ENCODE measurements at places on chromosomes 6 and 20. TPM values are rescaled to one million over a fixed set of nuclear protein-coding genes. Genes with fewer than 3 reads are reported as not detected.

DNA sequence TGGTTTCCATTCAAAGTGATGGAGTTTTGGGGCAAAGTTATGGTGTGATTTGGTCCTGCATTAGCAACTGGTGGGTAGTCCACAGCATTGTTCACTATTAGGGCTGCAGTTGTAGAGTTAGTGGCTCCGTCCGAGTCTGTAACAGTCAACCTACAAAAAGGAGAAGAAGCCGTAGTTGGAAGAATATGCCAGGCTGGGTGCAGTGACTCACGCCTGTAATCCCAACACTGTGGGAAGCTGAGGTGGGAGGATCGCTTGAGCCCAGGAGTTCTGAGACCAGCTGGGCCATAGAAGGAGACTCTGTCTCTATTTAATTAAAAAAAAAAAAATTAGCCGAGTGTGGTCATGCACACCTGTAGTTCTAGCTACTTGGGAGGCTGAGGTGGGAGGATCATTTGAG lies 69.5 kb downstream of the KIAA0319 start:
- no peak overlapping the region for H3K27ac ChIP-seq
- no peaks in the 10 kb centered on the region for H3K4me1 ChIP-seq
- no peak overlapping the region for H3K4me3 ChIP-seq
- H3K36me3 ChIP-seq = no peaks in the 10 kb centered on the region

GRCh38 chr6:166277018-166277417 lies 31.2 kb downstream of the PRR18 start:
- no peaks in the 10 kb centered on the region for H3K36me3 ChIP-seq
- H3K4me1 ChIP-seq = peaks cover 38% of the 10 kb centered on the region
- no peaks in the 10 kb centered on the region for H3K27me3 ChIP-seq

GRCh38 chr20:19789009-19789408 lies 31.0 kb downstream of the RIN2 start:
- H3K4me1 ChIP-seq = no peaks in the 10 kb centered on the region
- no peak overlapping the region for H3K27ac ChIP-seq
- no peak for DNase-seq
- no peak overlapping the region for H3K4me3 ChIP-seq

CRISP2 gene
- not detected for polyA plus RNA-seq

SNAP25 gene
- not detected for polyA plus RNA-seq

GRCh38 chr20:62896526-62896925 lies 29.8 kb downstream of the DIDO1 start:
- peaks cover 25% of the 10 kb centered on the region for H3K4me1 ChIP-seq
- peaks cover 22% of the 10 kb centered on the region for H3K36me3 ChIP-seq
- H3K27me3 ChIP-seq = no peaks in the 10 kb centered on the region
- H3K27ac ChIP-seq = no peak overlapping the region
- no peak overlapping the region for H3K4me3 ChIP-seq

KCNB1 gene
- not detected for polyA plus RNA-seq

OARD1 gene
- polyA plus RNA-seq = 63.5 TPM

SLC26A8 gene
- 0.95 TPM for polyA plus RNA-seq

MCHR2 gene
- not detected for polyA plus RNA-seq

DDX27 gene
- 74.9 TPM for polyA plus RNA-seq

DNA sequence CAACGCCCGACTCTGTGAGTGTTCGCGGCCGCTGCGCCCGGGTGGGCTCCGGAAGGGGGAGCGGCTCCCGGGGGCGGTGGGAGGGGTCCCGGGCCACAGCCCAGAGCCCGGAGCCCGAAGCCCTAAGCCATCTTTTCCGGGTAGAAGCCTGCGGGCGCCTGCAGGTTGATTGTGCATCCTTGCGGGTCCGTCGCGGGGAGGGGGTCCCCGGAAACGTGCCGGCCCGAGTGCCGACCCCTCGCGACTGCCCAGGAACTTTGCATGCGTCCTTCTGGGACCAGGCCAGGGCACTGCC lies 413 bp downstream of the PTPRA start:
- H3K4me3 ChIP-seq = peak overlapping the region; percentile 99
- no peaks in the 10 kb centered on the region for H3K36me3 ChIP-seq
- H3K4me1 ChIP-seq = peaks cover 13% of the 10 kb centered on the region
- no peak for DNase-seq

- no peaks in the 10 kb centered on the region for H3K36me3 ChIP-seq
- H3K27me3 ChIP-seq = no peaks in the 10 kb centered on the region
- no peak for DNase-seq
- no peak overlapping the region for H3K27ac ChIP-seq
- no peaks in the 10 kb centered on the region for H3K4me1 ChIP-seq
Observed at GRCh38 chr20:49603209-49603627, 35.3 kb upstream of the PTGIS start.

SMIM29 gene
- polyA plus RNA-seq = 28.1 TPM

DNA sequence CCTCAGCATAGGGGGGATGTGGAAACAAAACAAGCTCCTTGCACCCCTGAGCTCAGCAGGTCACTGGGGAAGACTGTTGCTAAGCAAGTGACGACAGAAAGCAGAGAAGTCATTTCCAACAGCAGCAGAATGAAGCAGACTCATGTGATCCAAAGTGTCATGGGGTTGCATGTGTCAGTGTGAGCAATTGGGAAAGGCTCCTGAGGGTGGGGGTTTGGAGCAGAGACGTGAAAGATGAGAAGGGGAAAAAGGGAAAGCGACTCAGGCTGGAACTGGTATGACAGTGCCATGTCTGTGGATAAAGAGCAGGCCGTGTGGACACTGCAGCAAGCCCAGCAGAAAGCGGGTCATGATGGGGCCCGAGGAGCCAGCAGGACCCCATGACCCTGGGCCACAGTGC lies 363.9 kb downstream of the PREX1 start:
- H3K27me3 ChIP-seq = no peaks in the 10 kb centered on the region
- H3K4me3 ChIP-seq = no peak overlapping the region
- no peaks in the 10 kb centered on the region for H3K36me3 ChIP-seq
- no peak for DNase-seq
- peaks cover 18% of the 10 kb centered on the region for H3K4me1 ChIP-seq
- no peak overlapping the region for H3K27ac ChIP-seq

DNA sequence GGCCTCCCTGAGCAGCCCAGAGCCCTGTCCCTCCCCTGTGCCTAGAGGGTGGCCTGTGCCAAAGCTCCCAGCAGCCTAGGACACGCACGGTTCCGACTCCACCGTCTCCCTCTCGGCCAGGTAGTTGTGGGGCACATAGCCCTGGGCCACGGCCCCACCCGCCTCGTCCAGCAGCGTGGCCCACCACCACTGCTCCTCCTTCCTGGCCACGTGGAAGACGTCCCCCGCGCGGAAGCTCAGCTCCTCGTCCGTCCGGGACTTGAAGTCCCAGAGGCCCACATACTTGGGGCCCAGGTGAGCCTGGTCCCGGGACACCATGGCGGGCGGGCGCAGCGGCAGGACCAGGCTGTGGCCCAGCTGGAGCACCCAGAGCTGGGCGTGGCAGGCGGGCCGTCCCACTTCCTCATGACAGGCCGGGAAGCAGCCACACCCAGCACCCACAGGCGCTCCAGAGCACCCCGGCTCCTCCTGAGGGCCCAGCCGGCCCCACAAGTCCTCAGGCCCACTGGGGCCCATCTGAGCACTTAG lies at the start of gene PTK6:
PTK6 (minus strand) TSS at position 380 of the 528 bp plus-strand sequence; CDS start at position 318, 62 bp downstream.
- H3K27ac ChIP-seq = peak within 1 kb of the TSS; percentile 82
- no peak for DNase-seq
- H3K36me3 ChIP-seq = no peaks in the 10 kb centered on the region
- peaks cover 14% of the 10 kb centered on the region for H3K4me1 ChIP-seq
- no peaks in the 10 kb centered on the region for H3K27me3 ChIP-seq
- peak within 1 kb of the TSS; percentile 63 for H3K4me3 ChIP-seq

GRCh38 chr6:42441697-42442081 lies 10.0 kb downstream of the TRERF1 start:
- no peaks in the 10 kb centered on the region for H3K27me3 ChIP-seq
- no peaks in the 10 kb centered on the region for H3K36me3 ChIP-seq
- DNase-seq = no peak
- H3K27ac ChIP-seq = no peak overlapping the region

GJA1 gene
- 0.06 TPM for polyA plus RNA-seq

- H3K36me3 ChIP-seq = no peaks in the 10 kb centered on the region
- H3K4me3 ChIP-seq = no peak within 1 kb of the TSS
- no peak for DNase-seq
- no peaks in the 10 kb centered on the region for H3K4me1 ChIP-seq
- no peak within 1 kb of the TSS for H3K27ac ChIP-seq
- no peaks in the 10 kb centered on the region for H3K27me3 ChIP-seq
Observed at GRCh38 chr6:42960243-42961019, at the start of gene GNMT. Gene GNMT, plus strand, starts transcription at chr6:42960754. Its CDS starts 14 bp downstream, at chr6:42960768.

GNAS-AS1 gene
- polyA plus RNA-seq = 2.1 TPM

EYS gene
- 0.09 TPM for polyA plus RNA-seq

NTSR1 gene
- not detected for polyA plus RNA-seq

- H3K4me1 ChIP-seq = no peaks in the 10 kb centered on the region
- no peak overlapping the region for H3K27ac ChIP-seq
- no peaks in the 10 kb centered on the region for H3K27me3 ChIP-seq
- H3K4me3 ChIP-seq = no peak overlapping the region
Observed at GRCh38 chr6:11248974-11249761, 16.7 kb upstream of the NEDD9 start.

DLL1 gene
- polyA plus RNA-seq = 0.16 TPM

GRCh38 chr20:5553194-5553815 lies 196.9 kb upstream of the SHLD1 start:
- no peak overlapping the region for H3K27ac ChIP-seq
- no peak overlapping the region for H3K4me3 ChIP-seq
- no peak for DNase-seq
- no peaks in the 10 kb centered on the region for H3K27me3 ChIP-seq
- no peaks in the 10 kb centered on the region for H3K4me1 ChIP-seq

BANF2 gene
- polyA plus RNA-seq = not detected

OTOR gene
- polyA plus RNA-seq = not detected

DNA sequence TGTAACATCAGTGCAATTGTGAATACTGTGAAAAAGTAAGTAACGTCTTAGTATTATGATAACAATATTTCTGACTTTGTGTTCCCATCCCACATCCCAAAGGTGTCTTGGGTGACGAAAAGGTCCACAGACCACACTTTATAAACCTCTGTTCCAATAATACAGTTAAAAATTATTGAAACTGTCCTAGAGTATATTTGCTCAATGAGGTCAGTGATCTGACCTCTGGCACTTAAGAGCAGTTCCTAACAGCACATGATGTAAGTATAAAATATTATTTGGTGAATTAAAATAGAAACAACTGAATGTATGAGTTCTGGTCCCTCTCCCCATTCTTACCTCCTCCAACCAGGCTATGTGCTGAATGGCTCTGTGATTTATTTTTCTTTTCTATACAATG lies 566.4 kb upstream of the MMS22L start:
- DNase-seq = no peak
- no peak overlapping the region for H3K27ac ChIP-seq
- no peaks in the 10 kb centered on the region for H3K27me3 ChIP-seq
- no peak overlapping the region for H3K4me3 ChIP-seq

DNA sequence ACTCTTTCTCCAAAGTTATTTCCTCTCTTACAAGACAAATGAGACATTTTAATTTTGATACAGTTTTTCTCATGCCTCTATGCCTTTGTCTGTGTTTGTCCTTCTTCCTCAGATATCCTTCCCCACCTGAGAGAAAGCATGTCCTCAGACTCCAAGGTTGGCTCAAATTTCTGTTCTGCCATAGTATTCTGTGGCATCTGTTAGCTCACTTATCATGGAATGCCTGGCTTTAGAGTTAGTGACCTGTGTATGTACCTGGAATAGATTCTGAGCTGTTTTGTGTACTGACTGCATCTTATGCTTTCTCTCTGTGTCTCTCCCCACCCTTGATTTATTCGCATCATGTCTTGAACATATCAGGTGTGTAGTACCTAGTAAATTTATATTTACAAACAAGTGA lies 90.0 kb downstream of the CENPW start:
- no peaks in the 10 kb centered on the region for H3K27me3 ChIP-seq
- no peak for DNase-seq

PDYN gene
- not detected for polyA plus RNA-seq

ETV7 gene
- polyA plus RNA-seq = 1.1 TPM

- peaks cover 2% of the 10 kb centered on the region for H3K27me3 ChIP-seq
- no peak for DNase-seq
- H3K36me3 ChIP-seq = no peaks in the 10 kb centered on the region
- no peak overlapping the region for H3K27ac ChIP-seq
- H3K4me1 ChIP-seq = no peaks in the 10 kb centered on the region
Observed at GRCh38 chr6:134539865-134540323, 222.0 kb upstream of the SGK1 start.

SGK2 gene
- not detected for polyA plus RNA-seq

- H3K4me1 ChIP-seq = no peaks in the 10 kb centered on the region
- no peak overlapping the region for H3K27ac ChIP-seq
- H3K36me3 ChIP-seq = no peaks in the 10 kb centered on the region
- no peak for DNase-seq
- no peaks in the 10 kb centered on the region for H3K27me3 ChIP-seq
- H3K4me3 ChIP-seq = no peak overlapping the region
Observed at GRCh38 chr6:66662721-66663507, 955.9 kb upstream of the EYS start.

All from GM12878 (cell line).